Lung microvascular endothelial cell (primary cell): ENCODE measurements at places on chromosomes 16 and 17.

- peak; percentile 90 for DNase-seq
Measured at GRCh38 chr16:2474877-2475412, at the start of gene TBC1D24. TSS of gene TBC1D24 (plus strand) at chr16:2475127. CDS start at chr16:2496149, 21,022 bp downstream.

- DNase-seq, result no peak
Measured at GRCh38 chr16:10981697-10982216, 37.4 kb downstream of the CLEC16A start.

GRCh38 chr16:81748476-81749198 is 30.5 kb upstream of the PLCG2 start:
- no peak for DNase-seq

DNA sequence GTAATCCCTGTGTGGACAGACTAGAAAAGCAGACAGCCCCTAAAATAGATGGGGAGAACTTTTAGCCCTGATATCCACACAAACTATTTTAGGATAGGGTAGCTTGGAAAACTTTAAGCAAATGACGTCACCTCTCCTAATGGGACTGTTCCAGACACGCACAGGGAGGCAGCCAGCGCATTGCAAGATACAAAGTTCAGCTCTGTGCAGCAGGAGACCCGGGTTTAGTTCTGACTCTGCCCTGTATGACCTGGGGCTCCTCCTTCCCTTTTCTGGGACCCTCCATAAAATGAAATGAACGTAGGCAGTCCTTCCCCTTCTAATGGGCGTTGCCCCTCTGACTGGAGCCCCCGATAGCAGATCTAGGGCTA is 6.3 kb downstream of the ZNF689 start:
- DNase-seq, result no peak

- DNase-seq, result no peak
Measured at GRCh38 chr16:78446486-78446885, 347.0 kb downstream of the WWOX start.

- DNase-seq, result no peak
Measured at GRCh38 chr17:20045476-20045875, 36.3 kb downstream of the SPECC1 start.

DNA sequence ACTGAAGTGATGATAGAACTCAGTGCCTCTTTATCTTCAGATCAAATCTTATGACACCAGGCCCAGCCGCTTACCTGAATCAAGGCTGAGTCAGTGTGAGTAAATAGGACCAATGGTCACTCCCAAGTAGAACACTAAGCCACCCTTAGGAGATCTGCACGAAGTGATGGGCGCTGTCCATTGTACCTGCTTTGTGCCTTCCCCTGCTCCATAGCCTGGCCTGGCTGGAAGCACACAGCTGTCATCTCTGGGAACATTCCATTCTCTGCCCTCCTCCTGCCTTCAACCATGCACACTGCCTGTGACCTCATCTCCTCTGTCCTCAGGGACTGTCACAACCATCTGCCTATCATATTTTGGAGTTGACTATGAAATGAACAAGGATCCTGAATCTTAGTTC is 279.5 kb upstream of the ASIC2 start:
- peak; percentile 1 for DNase-seq

- DNase-seq, result no peak
Measured at GRCh38 chr16:27600381-27600780, 50.4 kb downstream of the KATNIP start.

GRCh38 chr17:70654706-70655105 is 485.4 kb downstream of the KCNJ2 start:
- no peak for DNase-seq

DNA sequence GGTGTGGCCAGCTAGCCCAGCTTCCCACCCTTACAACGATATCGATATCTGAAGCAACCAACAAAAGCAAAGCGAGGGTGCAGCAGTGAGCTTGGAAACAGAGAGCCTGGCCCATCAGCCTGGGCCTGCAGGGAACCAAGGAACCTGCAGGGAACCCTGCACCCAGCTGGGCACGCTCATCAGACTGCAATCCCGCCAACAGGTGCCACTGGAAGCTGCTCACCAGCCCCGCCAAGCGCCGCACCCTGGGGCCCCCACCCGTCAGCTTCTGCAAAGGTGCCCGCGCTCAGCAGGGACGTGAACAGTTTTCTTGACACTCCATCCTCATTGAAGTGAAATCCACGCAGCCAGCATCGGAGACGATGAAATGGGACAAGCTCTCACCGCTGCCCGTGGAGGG is 250.7 kb downstream of the RBFOX3 start:
- no peak for DNase-seq

- DNase-seq, result peak; percentile 91
Measured at GRCh38 chr17:6098050-6098822, 28.1 kb downstream of the WSCD1 start.

- DNase-seq, result no peak
Measured at GRCh38 chr17:76130473-76130872, 10.6 kb downstream of the FOXJ1 start.

GRCh38 chr17:35536664-35537171 is 760 bp downstream of the SLFN12L start:
- DNase-seq, result no peak

- DNase-seq, result no peak
Measured at GRCh38 chr16:67215706-67216105, 11.2 kb upstream of the TMEM208 start.

DNA sequence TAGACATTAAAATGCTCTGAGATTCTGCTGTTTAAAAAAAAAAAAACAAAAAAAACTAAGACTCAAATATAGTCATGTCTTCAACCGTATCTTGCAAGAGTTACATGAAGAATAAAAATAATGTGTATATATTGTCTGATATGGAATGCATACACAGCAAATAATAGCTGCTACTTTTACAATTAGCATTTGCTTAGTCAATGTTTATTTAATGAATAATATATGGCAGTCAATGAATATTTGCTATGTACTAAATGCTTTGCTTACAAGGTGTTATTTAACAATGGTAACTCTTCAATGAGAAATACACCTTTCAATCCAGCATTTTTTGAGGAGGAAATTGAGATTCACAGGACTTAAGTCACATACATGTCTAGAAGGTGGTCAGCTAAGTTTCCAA is 718.8 kb upstream of the SOX9 start:
- no peak for DNase-seq

DNA sequence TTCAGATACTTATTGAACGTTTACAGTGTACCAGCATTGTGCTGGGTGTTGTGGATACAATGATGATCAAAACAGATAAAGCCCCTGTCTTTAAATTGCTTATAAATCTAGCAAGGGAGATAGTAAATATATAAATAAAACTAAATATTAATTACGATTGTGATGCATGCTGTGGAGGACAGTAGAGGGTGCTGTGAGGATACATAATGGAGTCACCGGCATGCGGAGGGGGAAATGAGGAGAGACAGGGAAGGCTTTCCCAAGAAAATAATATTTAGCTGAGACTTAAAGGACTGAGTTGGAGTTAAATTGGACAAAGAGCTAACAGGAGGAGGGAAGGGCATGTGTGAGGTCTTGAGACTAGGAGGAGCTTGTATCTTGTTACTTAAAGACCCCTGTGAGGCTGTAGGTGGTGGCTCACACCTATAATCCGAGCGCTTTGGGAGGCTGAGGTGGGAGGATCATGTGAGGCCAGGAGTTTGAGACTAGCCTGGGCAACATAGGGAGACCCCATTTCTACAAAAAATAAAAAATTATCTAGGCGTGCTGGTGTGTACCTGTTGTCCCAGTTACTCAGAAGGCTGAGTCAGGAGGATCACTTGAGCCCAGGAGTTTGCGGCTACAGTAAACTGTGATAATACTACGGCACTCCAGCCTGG is 2.4 kb downstream of the DHRS7B start:
- peak; percentile 81 for DNase-seq

DNA sequence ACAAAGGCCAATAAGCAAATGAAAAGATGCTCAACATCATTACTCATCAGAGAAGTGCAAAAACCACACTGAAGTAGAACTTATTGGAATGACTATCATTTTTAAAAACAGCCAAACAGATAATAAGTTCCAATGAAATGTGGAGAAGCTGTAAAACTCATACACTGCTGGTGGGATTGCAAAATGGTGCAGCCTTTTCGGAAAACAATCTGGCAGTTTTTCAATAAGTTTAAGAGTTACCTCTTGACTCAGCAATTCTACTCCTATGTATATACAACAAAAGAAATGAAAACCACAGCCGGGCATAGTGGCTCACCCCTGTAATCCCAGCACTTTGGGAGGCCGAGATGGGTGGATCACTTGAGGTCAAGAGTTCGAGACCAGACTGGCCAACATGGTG is 49.3 kb downstream of the AKAP10 start:
- no peak for DNase-seq

- DNase-seq, result no peak
Measured at GRCh38 chr17:9517396-9517795, 58.2 kb downstream of the STX8 start.

DNA sequence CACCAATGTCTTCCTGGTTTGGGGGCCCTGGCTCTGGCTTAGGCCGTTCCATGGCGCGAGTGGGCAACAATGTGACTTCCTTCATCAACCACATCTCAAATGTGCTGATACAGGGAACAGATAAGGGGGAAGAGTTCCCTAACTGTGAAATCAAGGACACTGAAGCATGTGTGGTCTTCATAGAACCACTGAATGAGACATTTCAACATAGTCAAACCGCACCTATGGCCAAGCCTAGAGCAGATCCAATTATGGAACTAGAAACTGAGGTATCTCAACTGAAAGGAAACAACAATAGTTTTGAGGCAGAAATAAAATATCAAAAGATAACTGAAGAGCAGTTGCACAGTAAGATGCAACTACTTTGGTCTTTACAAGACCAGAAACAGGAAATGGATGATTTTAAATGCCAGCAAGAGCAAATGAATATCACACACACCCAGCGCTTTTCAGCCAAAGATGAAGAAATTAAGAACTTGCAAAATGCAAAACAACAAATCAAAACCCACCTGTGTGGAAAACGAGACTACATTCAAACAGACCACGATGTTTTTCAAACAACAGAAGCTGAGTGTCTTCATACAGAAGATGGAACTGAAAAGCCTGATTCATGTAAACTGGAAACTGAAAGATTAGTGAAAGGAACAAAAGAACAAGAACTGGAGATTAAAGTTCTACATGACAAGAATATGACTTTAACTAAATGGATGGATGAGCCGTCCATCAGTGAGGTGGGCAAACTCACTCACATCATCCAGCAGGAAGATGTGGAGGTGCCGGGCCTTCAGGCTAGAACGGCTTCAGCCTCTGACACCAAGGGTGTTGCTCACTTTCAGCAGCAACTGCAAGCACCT is 18.1 kb upstream of the LCMT1 start:
- no peak for DNase-seq

DNA sequence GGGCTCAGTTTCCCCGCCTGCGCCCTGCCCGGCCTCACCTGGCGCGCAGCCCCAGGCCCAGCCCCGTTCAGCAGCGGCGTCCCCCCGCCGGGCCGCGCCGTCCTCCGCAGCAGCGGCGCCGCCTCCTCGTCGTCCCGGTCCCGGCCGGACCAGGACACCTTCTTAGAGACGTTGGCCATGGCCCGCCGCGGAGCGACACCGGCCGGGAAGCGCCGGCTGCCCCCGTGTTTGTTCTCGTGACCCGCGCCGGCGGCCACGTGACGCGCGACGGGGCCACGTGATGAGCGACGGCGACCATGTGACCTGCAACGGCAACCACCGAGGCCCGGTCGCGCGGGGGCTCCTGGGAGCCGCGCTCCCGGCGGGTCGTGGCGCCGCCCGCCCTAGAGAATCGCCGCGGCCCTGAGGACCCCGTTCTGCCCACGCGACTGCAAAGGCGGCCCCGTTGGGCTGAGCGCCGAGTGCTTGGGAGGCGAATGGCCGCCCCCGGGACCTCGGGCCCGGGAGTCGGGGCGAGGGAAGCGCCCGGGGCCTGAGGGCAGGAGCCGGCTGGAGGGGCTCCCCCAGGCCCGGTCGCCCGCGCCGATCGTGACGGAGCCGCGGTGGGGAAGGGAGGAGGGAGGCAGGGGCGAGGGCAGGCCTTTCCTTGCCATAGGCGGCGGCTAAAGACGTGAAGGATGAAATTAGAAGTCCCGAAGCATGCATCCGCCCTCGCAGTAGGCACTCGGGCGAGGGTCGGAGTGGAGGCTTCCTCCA is at the start of gene CLCN7:
Gene CLCN7 (minus strand): TSS at position 233 of the 756 bp plus-strand sequence. CDS start 54 bp downstream, at position 179.
- peak; percentile 95 for DNase-seq

DNA sequence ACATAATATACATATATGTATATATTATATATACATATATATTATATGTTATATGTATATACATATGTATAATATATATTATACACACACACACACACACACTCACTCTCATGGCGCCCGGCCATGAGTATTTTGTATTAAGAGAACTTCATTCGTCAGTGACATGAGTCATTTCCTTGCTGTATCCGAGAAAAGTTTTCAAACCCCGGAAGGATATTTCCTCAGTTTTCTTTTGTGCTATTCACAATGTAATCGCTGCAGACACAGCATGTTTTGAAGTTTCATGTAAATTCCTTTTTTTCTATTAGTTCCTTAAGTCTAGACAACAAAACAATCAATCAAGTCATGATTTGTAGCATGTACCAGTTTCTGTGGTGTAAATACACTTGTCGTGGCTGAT is 33.3 kb downstream of the OR1D5 start:
- peak; percentile 81 for DNase-seq

GRCh38 chr17:47857551-47858455 is 6.8 kb upstream of the SP6 start:
- DNase-seq, result no peak

- no peak for DNase-seq
Measured at GRCh38 chr17:34095106-34095505, 160.0 kb upstream of the CCL2 start.
